ENCODE measurements at places on chromosomes 2 and 18.

- DNase-seq: no peak
These were observed 10.2 kb upstream of the ARHGAP28 start for GRCh38 chr18:6719098-6719846.

DNA sequence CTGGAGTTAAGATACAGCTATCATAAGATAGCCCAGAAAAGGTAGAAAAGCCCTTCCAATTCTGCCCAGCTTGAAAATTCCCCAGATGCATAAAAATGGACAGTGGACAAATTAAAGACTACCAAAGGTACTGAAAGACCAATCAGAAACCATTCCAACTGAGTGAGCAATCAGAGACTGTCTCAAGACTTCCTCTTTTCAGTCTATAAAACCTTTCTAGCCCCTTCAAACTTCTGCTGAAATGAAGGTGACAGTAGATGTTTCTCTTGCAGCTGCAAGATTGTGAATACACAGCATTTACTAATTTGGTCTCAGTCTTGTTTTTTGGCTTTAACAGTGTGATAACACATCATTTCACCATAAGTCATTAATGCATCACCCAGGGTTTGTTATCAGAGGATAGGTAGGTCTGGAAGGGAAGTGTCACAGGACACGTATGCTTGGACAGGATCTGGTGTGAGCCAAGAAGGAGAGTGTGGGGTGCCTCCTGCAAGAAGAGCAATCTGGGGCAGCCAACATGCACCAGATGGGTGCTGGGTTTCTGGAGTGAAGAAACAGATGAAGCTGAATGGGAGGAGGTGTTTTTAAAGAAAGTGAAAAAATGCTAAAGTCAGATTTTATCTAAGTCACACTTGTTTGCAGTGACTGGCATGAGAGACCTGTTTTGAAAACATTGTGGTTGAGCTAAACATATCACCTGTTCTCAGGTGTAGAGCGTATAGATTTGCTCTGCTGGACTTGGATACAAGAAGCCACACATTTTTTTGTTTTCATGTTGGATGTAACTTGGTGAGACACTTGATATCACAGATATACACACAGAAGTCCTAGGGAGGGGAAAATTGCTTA lies 75.3 kb upstream of the DDX18 start:
- DNase-seq: no peak

GRCh38 chr2:235847576-235847975 lies 320.6 kb downstream of the GBX2 start:
- no peak for DNase-seq

DNA sequence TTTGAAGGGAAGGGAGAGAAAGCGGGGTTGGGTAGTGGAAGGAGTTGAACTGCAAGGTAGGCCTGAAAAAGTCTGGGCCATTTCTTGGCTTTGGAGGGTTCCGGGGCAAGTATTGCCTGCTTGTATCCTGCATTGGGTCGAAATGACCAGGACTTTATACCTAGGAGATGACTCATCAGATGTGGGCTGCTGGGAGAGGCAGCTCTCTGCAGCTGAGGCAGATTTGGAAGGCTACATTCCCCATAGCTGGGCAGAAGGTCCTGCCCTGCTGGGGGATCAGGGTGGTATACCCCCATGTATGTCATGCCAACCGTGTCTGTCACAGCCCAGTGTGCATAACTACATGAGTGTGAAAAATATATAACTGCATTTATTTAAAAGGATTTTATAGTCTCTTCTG lies 171.8 kb upstream of the SPRED2 start:
- no peak for DNase-seq

DNA sequence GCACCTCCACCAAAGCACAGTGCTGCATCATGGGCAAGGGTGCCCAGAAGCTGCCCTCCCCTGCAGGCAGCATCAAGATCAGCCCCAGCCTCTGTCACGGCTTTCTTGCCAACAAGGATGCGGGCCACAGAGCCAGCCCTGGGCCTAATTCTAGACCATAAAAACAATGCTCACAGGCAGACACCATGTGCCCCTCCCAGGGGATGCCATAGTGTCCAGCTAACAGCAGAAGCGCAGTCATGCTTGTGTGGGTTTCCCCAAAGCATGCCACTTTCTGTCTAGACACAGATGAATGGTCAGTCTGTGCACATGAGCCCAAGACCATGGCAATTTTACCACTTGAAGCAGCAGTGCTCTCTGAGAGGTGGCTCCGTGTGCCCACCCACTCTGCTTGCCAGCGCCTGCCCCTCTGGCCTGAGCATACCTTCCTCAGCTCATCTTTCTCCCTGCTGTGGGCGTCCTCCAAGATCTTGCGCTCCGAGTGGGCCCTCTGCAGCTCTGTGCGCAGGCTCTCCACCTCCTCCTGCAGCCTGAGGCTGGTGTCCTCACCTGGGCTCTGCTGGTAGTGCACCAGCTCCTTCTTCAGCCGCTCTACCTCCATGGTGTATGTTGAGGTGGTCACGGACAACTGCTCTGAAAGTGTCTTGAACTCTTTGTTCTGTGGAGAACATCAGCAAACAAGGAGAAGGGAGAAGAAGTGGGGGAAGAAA lies 81.3 kb upstream of the ACAA2 start:
- no peak for DNase-seq

DNA sequence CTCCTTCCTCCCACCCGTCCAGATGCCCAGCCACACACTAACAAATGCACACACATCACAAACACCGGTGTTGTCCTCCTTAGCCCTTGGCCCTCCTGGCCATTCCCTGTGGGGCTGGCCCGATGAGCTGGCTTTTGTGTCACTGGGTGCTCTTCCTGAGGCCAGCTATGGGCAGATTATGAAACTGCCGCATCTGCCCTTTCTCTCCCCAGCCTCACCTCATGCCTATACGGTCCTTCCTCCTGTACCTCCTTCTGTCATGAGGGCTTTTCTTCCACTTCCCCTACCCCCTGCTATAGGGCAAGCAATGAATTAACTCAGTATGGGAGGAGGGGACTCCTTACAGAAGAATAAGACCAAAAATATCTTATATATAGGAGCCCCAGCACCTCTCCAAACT lies 10.3 kb upstream of the INO80C start:
- DNase-seq: no peak

- no peak for DNase-seq
These were observed 300.2 kb downstream of the LPIN1 start for GRCh38 chr2:12046641-12047040.

All from NCI-H526 treated with DMSO at 0.1 percent for 48 hours (cell line).